ENCODE measurements at places on chromosomes 5 and 9.

DNA sequence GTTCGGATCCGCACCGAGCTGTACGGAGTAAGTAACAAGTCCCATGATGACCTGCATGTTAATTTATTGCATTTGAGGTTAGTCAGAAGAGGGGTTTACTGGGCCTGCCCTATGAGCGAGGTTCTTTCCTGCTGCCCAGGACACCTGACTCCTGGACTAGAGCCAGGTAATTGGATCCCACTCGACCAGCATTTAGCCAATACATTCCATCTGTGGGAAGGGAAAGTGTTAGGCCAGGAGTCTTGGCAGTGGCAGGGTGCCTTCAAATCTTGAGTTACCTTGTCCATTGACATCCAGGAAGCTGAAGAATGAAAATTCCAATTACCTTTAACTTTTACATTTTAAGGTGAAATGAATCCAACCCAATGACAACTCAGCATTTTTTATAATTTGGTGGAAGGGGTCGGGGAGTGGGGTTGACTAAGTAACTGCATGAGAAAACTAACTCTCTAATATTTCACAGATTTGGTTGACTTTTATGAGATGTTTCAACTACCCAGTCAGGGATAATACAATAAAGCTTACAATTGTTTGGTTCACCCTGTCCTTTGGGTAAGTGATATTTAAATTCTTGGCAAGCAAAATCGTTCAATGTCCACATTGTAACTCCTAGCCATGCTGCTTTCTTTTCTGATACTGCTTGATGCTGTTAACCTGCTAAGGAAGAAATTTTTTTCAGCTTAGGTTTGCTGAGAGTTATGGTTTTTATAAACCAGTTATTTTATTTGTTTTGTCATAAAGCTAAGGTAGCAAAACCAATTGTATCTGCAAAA lies 111.6 kb upstream of the IQGAP2 start:
- DNase-seq: no peak

- DNase-seq: no peak
These were observed 113.6 kb downstream of the EFNA5 start for GRCh38 chr5:107557051-107557658.

DNA sequence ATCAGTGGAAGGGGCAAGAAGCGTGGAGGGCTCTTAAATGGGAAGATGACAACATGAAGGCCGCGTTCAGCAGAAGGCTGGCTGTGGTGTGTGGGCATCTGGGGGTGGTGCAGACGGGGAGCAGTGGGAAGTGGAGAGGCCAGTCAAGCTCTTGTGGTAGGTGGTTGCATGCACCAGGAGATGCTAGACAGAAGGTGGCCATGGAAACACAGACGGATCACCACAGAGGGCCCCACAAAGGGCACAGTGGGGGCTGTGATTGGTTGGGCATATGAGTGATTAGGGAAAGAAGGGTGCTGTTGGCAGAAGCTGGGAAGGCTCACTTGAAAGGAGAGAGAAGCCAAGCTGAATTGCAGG lies 14.7 kb downstream of the MTMR12 start:
- DNase-seq: no peak

DNA sequence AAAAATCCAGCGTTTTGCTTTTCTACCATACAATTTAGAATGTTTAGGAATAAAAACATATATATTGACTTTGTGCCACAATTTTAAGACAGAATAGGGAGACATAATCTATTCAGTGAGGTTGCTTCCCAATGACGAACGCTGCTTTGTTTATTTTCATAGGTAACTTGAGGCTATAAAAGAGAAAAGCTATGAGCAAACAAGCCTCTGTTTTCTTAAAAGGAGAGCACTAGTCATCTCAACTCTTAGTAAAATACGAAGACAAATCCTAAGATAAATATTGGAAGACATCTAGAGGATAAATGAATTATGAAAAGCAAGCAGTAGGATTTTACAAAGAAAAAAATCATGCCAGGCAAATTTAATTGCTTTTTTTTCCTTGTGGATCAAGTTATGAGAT lies 363.6 kb downstream of the ANXA1 start:
- no peak for DNase-seq

GRCh38 chr9:131518553-131518952 lies 12.5 kb downstream of the UCK1 start:
- no peak for DNase-seq

GRCh38 chr9:37911271-37911681 lies 7.3 kb upstream of the SLC25A51 start:
- no peak for DNase-seq
